ENCODE measurements at places on chromosomes 6 and 20.

DNA sequence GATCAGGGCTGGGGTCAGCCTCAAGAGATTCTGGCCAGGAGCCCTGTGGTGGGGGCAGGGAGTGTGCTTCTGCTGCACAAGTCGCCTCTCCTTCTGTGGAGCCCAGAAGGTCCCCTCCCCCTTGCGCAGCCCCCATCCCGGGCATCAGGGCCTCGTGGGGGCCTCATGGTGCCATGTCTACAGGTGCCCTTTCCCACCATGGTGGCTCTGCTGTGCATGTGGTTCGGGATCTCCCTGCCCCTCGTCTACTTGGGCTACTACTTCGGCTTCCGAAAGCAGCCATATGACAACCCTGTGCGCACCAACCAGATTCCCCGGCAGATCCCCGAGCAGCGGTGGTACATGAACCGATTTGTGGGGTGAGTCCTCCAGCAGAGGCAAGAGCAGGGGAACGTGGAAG lies 48.1 kb downstream of the TM9SF4 start:
- no peak for DNase-seq

GRCh38 chr6:30896541-30896940 lies 11.5 kb upstream of the GTF2H4 start:
- DNase-seq: no peak

- no peak for DNase-seq
Measured at GRCh38 chr6:4599924-4600323, 176.3 kb upstream of the CDYL start.

DNA sequence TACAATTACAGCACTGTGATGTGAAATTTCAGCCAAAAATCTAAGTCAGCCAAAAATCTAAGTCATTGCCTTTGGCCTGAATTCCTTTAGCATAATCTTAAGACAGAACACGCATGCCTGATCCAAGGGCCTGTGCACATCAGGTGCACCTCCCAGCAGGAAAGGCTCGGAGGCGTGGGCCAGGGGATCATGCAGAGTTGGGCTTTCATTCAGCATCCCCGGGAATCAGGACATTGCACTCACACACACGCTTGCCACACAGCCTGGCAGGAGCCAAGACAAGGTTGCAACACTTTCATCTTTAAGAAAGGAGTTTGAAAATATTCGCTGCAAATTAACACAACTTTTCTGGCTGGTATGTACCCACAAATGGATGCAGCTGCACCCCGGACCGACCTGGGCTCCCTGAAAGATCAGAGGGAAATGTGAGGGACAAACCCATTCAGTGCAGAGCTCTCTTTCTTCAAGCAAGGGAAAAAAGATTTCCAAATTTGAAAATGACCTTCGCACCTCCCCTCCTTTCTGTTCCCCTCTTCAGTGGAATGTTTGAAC lies 48.8 kb downstream of the ERMARD start:
- no peak for DNase-seq

GRCh38 chr20:35947489-35947888 lies 6.8 kb downstream of the SCAND1 start:
- DNase-seq: no peak

GRCh38 chr20:50270569-50270968 lies 79.9 kb downstream of the CEBPB start:
- no peak for DNase-seq

- no peak for DNase-seq
Measured at GRCh38 chr20:53122853-53123252, 150.7 kb downstream of the TSHZ2 start.

GRCh38 chr20:51204794-51205193 lies 181.9 kb upstream of the KCNG1 start:
- DNase-seq: no peak

GRCh38 chr6:7198833-7199800 lies 91.4 kb downstream of the RREB1 start:
- DNase-seq: no peak

All from NT2/D1 (cell line).